Upper lobe of left lung (tissue), 6 donors: ENCODE measurements at places on chromosomes 7 and 10.

GRCh38 chr10:84352251-84352842 lies 24.0 kb downstream of the CCSER2 start:
- DNase-seq = peak; percentile 78

- DNase-seq = no peak
Observed at GRCh38 chr7:55306331-55306730, 58.8 kb upstream of the LANCL2 start.

DNA sequence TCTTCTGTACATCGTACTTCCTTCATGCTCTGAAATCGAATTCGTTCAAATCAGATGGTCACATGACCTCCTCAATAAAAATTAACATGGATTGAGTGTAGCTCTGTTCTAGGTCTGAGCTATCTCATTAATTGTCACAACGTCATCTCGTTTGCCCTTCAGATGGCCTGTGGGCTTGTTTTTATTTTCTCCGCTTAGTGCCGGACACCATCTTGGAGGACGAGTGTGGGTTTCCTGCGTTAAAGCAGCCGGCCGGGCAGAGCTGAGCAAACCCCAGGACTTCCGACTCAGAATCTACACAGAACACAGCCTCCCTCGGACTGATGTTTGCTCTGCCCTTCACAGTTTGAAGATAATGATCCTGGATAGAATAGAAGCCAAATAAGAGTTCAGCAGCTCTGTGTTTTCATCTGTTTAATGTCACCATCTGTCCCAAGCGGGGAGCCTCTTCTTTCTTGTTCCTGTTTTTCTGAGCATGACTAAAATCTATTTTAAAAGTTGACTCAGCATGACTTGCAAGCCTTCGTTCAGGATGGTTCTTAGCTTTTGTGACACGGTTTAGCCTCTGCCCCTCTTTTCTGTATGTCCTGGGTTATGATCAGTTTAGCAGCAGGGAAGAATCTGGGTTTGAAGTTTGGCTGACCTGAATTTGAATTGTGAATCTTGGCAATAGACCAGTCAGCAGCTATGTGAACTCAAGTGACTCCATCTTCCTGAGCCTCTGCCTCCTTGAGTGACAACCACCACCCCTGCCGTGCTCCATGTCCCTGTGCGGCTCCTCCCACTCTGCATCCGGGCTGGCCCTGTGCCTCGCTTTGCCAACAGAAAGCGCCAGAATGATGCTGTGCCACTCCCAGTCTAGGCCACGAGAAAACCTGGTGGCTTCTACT lies 30.6 kb upstream of the GALNTL5 start:
- DNase-seq = peak; percentile 50

- no peak for DNase-seq
Observed at GRCh38 chr10:51100221-51100620, 25.9 kb downstream of the PRKG1 start.

DNA sequence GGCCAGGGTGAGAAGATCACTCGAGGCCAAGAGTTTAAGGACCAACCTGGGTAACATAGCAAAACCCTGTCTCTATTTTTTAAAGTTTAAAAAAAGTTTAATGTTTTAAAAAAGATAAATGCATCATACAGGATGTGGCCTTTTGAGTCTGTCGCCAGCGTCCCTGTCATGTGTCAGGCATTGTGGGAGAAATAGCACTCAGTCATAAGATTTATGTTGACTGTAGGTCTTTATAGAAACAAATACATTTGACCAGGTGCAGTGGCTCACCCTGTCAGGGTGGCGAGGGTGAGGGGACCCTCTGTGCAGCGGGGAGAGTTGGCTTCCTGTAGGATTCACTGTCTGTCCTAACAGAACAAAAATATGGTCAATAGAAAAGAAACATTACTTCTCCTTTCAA lies 63.5 kb upstream of the SH2B2 start:
- DNase-seq = no peak

- DNase-seq = no peak
Observed at GRCh38 chr10:59892697-59893096, 13.7 kb downstream of the CCDC6 start.

DNA sequence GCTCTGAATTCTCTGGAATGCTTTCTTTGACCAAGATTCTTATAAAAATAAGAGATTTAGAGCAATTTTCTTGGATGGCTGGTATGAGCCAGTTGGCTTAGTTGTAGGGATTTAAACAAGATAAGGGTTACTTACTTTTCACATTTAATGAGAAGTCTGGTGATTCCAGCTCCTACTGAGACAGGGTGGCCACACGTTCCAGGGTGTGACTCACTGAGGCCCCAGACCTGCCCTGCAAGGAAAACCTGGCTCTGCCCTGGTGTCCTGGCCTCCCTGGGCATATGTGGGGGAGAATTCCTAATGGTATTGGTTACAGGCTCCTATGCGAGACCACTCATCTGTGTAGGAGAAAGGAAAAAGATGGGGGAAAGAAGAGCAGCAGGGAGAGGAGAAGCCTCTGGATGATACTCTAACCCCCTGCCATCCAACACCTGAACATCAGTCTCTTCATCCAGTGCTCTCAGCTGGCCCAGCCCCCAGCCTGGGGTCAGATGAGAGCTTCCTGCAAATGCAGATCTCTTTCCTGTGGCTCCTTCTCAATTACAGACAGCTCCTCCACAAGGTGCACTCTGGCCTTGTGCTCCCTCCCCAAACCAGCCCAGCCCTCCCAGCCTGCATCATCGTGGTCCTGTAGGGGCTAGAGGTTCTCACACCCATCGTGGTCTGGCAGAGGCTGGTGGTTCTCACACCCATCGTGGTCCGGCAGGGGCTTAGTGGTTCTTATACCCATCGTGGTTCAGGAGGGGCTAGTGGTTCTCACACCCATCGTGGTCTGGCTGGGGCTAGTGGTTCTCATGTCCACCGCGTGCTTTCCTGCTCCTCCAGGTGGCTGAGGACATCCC lies 139.9 kb downstream of the EGFR start:
- no peak for DNase-seq

GRCh38 chr7:2892549-2892948 lies 48.4 kb upstream of the GNA12 start:
- DNase-seq = no peak

DNA sequence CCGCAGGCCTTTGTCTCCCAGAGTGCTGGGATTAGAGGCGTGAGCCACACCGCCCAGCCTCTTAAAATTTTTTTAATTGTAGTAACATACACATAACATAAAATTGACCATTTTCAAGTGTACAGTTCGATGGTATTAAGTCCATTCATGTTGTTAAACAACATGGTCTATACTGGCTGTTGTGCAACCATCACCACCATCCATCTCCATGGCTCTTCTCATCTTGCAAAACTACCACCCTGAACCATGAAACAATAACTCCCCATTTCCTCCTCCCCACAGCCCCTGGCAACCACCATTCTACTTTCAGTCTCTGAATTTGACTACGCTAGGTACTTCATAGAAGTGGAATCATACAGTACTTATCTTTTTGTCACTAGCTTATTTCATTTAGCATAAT lies 7.9 kb upstream of the ZFYVE27 start:
- no peak for DNase-seq

- DNase-seq = no peak
Observed at GRCh38 chr7:1977876-1978441, 254.8 kb downstream of the MAD1L1 start.

GRCh38 chr7:493661-494251 lies 25.9 kb downstream of the PDGFA start:
- no peak for DNase-seq

GRCh38 chr7:74105992-74106391 lies 22.4 kb downstream of the LIMK1 start:
- no peak for DNase-seq
